Type B pancreatic cell (in vitro differentiated cells): ENCODE measurements at places on chromosomes 3 and 15. TPM values are rescaled to one million over a fixed set of nuclear protein-coding genes. Genes with fewer than 3 reads are reported as not detected.
A peak's percentile ranks its signal among the peaks of the same experiment; 100 is the strongest.

IGSF10 gene
- 6.8 and 10.8 TPM in 2 replicates for total RNA-seq

PLSCR5 gene
- total RNA-seq: 0.24 TPM in 1 of 2 replicates, not detected in the other

MFN1 gene
- 42.3 and 53.3 TPM in 2 replicates for total RNA-seq

GRCh38 chr3:142815803-142816202 lies 73.1 kb downstream of the PCOLCE2 start:
- DNase-seq: no peak
- H3K4me1 ChIP-seq: no peaks in the 10 kb centered on the region
- H3K4me3 ChIP-seq: no peak overlapping the region
- H3K27ac ChIP-seq: no peak overlapping the region

- peaks cover 43% of the 10 kb centered on the region for H3K4me1 ChIP-seq
- no peaks in the 10 kb centered on the region for H3K27me3 ChIP-seq
- no peak overlapping the region for H3K27ac ChIP-seq
- DNase-seq: no peak
- no peaks in the 10 kb centered on the region for H3K36me3 ChIP-seq
- peak overlapping the region; percentile 52 for H3K4me3 ChIP-seq
Measured at GRCh38 chr15:85792102-85792731, 2.5 kb downstream of the KLHL25 start.

GRCh38 chr3:7520059-7520458 lies 659.1 kb downstream of the GRM7 start:
- H3K27ac ChIP-seq: no peak overlapping the region
- no peaks in the 10 kb centered on the region for H3K4me1 ChIP-seq
- no peak for DNase-seq
- no peaks in the 10 kb centered on the region for H3K36me3 ChIP-seq
- H3K27me3 ChIP-seq: no peaks in the 10 kb centered on the region

DNA sequence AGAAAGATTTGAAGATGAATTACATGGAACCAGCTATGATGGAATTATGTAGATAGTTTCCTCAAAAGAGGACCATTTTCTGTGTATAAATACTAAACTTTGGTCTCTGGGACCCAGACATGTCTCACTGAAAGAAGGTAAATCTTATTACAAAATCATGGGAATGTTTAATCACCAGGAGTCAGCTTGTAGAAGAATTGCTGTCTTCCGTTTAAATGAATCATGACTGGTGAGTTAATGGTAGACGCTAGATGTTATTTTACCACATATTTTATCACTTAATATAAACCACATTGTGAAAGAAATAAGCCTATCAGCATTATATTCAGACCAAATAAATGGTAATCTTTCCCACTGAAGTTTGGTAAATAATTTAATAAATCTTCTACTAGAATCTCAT lies 322.3 kb upstream of the SUCLG2 start:
- H3K4me3 ChIP-seq: no peak overlapping the region
- no peak for DNase-seq
- no peaks in the 10 kb centered on the region for H3K36me3 ChIP-seq
- H3K27me3 ChIP-seq: peaks cover 2% of the 10 kb centered on the region

- peaks cover 65% of the 10 kb centered on the region for H3K27me3 ChIP-seq
- peak overlapping the region; percentile 68 for H3K27ac ChIP-seq
- H3K4me3 ChIP-seq: no peak overlapping the region
- DNase-seq: peak; percentile 20
Measured at GRCh38 chr3:42498034-42498433, 4.4 kb upstream of the VIPR1 start.

DNA sequence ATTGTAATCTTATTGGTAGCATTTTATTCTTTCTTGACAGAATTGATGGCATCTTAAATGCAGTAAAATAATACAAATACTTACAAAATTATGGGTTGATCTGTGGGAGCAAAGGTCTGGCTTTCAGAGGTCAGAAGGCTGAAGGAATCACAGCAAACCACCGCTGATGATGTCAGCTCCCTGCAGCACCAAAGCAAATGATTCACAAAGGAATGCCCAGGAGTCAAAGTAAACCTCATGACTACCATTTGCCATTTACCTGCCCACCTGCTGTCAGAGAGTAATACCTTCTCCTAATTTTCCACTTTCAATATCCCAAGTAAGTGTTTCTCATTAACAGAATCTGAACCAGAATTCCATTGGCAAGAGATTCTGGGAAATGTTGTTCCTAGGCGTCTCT lies 46.1 kb downstream of the CPA3 start:
- H3K27ac ChIP-seq: no peak overlapping the region
- H3K36me3 ChIP-seq: no peaks in the 10 kb centered on the region
- no peak overlapping the region for H3K4me3 ChIP-seq
- DNase-seq: no peak

DNA sequence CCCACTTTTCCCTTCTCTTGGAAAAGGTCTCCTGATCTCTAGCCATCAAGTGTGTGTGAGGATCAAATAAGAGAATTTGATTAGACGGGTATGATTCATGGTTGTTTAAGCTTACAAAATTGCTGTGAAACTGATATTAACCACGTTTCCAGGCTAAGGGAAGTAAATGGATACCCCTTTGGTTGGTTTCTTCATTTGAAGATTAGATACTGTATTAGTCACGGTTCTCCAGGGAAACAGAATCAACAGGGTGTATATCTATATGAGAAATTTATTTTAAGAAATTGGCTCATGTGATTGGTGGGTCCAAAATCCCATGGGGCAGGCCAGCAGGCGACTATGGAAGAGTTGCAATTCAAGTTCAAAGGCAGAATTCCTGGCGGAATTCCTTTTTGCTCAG lies 112.7 kb upstream of the SELENOK start:
- peaks cover 7% of the 10 kb centered on the region for H3K27me3 ChIP-seq
- H3K36me3 ChIP-seq: no peaks in the 10 kb centered on the region
- no peak for DNase-seq
- H3K27ac ChIP-seq: no peak overlapping the region
- H3K4me3 ChIP-seq: no peak overlapping the region
- H3K4me1 ChIP-seq: peaks cover 3% of the 10 kb centered on the region

DNA sequence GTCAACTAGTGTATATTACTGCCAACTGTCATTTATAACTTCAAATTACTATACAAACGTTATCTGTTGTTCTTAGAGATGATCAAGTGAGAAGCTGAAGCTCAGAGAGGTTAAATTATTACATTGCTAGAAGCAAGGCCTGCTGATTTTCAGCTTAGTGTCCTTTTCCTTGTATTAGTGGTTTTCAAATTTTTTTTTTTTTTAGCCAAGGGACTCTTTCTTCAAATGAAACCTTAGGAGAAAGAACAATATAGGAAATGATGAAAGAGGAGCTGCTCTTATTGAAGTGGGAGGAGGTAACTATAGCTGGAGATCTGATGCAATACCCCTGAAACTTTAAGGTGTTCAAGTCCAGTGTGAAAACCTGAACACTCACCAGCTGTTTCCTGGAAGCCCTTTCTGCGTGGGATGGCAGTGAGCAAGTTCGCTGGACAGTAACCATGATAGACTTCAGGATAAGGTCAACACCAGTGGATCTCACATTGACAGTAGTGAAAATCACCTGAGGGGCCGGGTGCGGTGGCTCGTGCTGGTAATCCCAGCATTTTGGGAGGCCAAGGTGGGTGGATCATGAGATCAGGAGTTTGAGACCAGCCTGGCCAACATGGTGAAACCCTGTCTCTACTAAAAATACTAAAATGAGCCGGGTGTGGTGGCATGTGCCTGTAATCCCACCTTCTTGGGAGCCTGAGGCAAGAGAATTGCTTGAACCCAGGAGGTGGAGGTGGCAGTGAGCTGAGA lies 376.2 kb downstream of the EDEM1 start:
- H3K36me3 ChIP-seq: no peaks in the 10 kb centered on the region
- H3K4me1 ChIP-seq: no peaks in the 10 kb centered on the region
- H3K27me3 ChIP-seq: no peaks in the 10 kb centered on the region
- no peak for DNase-seq
